ENCODE measurements at places on chromosomes 5 and 9. TPM values are rescaled to one million over a fixed set of nuclear protein-coding genes. Genes with fewer than 3 reads are reported as not detected.

GRCh38 chr9:106892632-106893031 lies 29.7 kb downstream of the ZNF462 start:
- DNase-seq, result no peak

DNA sequence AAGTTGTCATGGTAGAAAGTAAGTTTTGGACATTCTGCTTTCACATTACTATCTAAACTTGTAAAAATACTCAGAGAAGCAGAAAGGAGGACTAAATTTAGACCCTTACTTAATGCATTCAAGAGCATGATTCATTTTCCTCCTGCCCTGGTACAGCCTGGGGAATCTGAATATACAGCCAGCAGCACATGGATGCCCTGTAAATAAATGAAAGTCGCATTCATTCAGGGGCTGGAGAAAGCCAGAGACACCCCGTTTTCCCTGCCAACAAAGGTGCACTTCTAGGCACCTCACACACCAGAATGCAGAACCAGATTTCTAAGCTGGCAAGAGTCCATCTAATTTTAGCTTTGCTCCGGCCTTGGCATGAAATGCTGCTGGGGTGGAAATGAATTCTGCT lies 172.7 kb upstream of the KLF9 start:
- no peak for DNase-seq

The PCDHAC1 gene
- 0.13 TPM for total RNA-seq

DNA sequence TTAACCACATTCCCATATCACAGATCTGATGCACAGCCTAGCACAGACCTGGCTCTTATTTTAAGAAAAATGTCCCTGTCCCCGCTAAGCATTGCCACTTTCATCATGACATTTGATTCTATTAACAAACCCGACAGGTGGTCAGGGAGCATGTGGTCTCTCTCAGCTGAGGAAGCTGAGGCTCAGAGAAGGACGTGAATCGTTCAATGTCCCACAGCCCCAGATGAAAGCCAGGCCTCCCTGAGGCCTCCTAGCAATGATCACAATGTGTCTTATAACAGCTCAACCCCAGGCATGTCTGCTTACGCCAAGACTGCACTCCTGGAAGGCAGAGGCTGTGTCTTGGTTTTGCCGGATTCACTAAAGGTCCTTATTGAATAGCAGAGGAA lies 10.4 kb upstream of the CRB2 start:
- no peak for DNase-seq

The RFESD gene
- 5.1 TPM for total RNA-seq

The ENTPD8 gene
- total RNA-seq, result not detected

DNA sequence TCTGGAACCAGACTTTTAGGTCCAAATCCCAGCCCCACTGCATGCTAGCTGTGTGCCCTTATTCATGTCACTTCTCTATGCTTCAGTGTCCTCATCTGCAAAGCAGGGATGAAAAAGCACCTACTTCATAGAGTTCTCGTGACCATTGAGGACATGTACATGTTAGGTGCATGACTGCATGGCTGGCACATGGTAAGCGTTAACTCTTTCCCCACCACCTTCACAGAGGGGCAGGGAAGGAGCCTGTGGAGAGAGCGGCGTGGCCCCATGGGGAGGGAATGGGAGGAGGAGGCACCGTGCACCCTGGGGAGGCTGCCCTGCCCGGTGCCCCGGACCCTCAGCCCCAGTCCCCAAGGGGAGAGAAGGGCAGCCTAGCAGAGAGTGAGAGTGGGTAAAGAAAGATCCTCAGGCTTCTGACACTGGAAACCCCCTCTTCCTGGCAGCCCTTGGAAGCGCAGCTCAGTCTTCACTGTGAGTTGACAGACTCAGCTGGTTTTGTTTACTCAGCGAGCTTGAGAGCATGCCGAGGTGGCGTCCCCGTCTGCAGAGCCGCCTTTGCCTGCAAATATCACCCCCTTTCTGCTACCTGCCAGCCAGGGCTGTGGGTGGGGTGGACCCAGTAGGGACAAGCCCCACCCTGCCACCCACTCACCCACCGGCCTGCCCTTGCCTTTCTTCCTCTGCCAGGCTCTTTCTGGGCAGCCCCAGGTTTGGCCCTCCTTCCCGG lies 10.6 kb upstream of the ANGPTL2 start:
- DNase-seq, result no peak

- no peak for DNase-seq
These were observed 1005.0 kb upstream of the DMAC1 start for GRCh38 chr9:8804613-8805012.

DNA sequence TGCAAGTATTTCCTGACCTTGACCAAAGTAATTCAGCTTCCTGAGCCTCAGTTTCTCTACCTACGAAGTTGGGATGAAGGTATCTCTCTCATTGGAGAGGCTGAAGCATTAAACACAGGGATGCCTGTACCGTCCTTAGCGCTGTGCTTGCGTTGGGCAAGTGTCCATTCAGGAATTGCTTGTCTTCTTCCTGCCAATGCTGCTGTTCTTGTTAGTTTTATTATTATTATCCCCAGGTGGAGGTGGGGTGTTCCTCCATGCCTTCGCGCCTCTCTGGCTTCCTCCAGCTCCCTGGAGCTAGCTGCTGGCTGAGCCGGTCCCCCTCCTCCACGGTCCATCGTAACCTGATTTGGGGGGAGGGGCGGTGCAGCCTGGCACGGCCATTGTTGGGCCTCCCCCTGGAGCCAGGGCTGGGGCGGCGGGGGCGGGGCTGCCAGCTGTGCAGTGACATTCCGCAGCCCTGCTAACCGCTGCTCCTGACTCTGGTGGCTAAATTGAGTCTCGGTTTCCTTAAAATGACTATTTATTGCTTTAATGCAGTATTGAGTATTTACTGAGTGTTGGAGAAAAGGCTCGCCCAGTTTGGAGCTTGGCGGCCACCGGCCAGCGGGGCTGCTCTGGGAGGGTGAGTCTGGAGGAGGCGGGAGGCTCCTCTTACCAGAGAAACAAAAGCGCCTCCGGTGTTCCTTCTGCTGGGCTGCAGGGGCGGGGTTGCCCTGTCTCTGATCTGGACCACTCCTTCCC lies 51.3 kb downstream of the LMX1B start:
- DNase-seq, result no peak

DNA sequence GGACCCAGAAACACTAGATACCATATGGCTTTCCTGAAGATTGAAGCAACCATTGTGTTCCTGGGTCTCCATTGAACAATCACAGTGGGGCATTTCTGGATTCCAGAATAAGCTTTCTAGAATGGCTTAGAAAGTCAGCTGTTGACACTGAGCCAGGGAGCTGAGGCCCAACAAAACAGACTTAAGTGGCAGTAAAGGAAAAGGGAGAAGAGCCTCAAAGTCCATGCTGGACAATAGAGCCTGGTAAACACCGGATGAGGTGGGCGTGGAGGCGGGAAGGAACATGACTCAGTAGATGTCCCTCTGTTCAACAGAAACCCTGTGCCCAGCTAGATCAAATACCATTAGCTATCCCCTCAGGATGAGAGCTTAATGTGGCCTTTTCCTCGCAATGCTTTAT lies 14.8 kb downstream of the SPARC start:
- DNase-seq, result peak; percentile 56

The NR6A1 gene
- 1.4 TPM for total RNA-seq

The PCDHGA12 gene
- 4.9 TPM for total RNA-seq

The BHMT2 gene
- total RNA-seq, result 10.0 TPM

The S1PR3 gene
- 28.2 TPM for total RNA-seq

DNA sequence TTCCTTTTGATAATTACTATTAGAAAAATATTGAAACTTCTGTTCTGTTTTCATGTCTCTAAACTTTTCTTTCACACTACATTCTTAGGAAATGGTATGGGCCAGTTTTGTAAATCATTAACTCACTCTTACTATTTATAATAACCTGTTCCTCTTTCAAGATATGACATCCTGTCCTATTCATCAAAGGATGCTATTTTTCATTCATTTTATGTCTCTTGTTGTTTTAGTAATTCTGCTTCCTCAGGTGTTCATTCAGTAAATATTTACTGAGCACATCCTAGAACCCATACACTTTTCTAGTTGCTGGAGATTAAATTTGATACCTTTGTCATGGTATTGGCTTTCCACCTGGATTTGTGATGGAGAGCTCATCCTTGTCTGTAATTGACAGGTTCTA lies 58.0 kb downstream of the GDA start:
- no peak for DNase-seq

The KIF4B gene
- total RNA-seq, result not detected

The HK3 gene
- 7.2 TPM for total RNA-seq

DNA sequence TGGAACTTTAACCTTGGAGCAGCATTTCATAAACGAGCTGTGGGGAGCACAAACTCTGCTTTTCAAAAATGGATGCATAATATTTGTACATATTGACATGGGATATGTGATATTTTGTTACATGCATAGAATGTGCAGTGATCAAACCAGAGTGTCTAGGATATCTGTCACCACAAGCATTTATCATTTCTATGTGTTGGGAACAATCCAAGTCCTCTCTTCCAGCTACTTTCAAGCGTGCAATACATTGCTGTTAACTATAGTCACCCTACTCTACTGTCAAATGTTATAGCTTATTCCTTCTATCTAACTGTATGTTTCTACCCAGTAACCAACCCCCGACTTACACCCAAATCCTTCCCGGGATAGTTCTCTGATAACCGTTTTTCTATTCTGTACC lies 15.0 kb upstream of the C5orf58 start:
- DNase-seq, result no peak

GRCh38 chr9:75451505-75451904 lies 363.2 kb downstream of the OSTF1 start:
- DNase-seq, result peak; percentile 39

- DNase-seq, result no peak
These were observed 92.6 kb downstream of the MARCHF3 start for GRCh38 chr5:126937771-126938170.
